ENCODE measurements at places on chromosomes 12 and 14. TPM values are rescaled to one million over a fixed set of nuclear protein-coding genes. Genes with fewer than 3 reads are reported as not detected.

APOF gene
- total RNA-seq = not detected

DNA sequence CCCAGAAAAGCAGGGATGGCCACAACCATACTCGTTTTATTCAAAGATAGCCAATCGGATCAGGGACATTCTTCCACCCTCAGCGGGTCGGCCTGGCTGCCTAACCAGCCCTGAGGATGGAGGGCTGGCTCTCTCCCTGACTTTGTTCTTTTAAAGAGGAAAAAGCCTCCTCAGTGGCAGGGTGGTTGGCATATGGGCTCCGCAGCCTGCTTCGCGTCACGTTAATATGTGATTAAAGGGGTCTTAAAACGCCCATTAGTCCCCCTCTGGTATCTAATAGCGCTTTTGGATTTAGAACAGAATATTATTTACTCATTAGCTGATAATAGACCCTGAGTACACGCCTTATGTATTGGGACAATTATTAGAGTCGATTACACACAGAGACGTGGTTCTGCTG lies 199.4 kb downstream of the PHETA1 start:
- no peaks in the 10 kb centered on the region for H3K36me3 ChIP-seq
- DNase-seq = no peak
- no peaks in the 10 kb centered on the region for H3K4me1 ChIP-seq
- H3K27ac ChIP-seq = no peak overlapping the region
- H3K4me3 ChIP-seq = no peak overlapping the region

- H3K4me1 ChIP-seq = no peaks in the 10 kb centered on the region
- no peak overlapping the region for H3K4me3 ChIP-seq
- peak overlapping the region; percentile 84 for H3K27ac ChIP-seq
- H3K27me3 ChIP-seq = no peaks in the 10 kb centered on the region
- H3K36me3 ChIP-seq = no peaks in the 10 kb centered on the region
- DNase-seq = peak; percentile 65
These were observed 72.5 kb downstream of the TSPAN9 start for GRCh38 chr12:3149515-3150307.

DNA sequence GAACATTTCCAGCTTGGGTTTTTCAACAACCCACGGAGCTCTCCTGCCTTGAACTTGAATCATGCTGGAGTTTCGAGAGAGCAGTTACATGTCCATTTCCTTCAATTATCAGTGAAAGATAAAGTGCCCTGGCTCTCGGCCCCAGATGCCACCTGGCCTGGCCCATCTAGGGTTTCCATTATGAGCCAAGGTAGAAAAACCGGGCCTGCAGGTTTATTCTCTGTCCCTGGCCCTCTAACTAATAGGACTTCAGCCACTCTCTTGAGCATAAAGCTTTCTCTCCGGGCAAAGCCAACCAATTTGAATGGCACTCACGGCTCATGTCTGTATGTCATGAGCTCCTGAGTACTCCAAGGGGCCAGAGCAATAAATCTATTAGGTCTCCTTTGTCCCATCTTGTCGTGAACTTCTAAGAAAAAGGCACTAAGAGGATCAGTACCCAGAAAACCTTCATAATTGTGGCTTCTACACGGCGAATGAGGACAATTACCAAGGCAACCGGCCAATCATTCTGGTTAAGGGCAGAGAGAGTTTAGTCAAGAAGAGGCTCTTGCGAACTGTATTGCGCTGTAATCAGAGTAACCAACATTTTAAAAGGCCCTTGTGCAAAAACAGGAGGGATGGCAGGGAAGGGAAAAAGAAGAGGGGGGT lies 392.3 kb downstream of the MED13L start:
- no peaks in the 10 kb centered on the region for H3K4me1 ChIP-seq
- H3K27ac ChIP-seq = no peak overlapping the region
- H3K4me3 ChIP-seq = no peak overlapping the region
- H3K36me3 ChIP-seq = no peaks in the 10 kb centered on the region

DNA sequence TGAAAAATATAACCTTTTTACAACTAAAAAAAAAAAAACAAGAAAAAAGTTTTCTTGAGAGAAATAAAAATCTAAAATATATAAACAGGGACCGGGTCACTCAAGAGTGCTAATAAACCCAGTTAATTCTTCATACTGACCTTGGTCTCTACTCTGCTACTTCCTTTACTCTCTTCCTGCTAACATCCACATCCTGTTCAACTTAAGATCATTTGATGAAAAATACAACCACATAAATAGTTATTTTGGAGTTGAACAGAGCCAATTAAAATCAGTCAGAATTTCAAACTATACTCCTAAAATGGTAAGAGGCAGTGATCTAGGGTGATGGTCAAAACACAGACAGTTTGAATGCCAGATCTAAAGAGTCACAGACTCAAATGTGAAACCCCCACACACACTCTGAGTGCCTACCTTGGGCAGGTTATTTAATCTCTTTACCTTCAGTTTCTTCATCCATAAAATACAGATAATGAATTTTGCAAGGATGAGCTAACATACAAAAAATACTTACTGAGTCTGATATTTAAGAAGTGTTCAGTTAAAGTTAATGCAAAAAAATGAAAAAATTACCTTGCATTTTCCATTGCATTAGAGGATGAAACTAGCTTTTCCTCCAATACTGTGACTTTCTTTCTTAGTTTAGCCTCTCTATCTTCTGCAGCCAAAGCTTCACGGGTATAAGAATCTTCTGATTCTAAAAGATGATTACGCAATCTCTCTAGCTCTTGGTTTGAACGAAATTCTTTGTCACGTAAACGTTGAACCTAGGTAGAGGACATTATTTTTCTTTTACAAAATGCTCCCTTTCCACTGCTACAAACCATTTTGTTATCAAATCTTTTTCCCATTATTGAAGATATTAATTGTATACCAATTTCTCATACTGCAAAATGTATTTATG lies 40.9 kb downstream of the TRIP11 start:
- no peak for DNase-seq
- H3K27ac ChIP-seq = no peak overlapping the region
- H3K4me3 ChIP-seq = no peak overlapping the region
- no peaks in the 10 kb centered on the region for H3K36me3 ChIP-seq

DNA sequence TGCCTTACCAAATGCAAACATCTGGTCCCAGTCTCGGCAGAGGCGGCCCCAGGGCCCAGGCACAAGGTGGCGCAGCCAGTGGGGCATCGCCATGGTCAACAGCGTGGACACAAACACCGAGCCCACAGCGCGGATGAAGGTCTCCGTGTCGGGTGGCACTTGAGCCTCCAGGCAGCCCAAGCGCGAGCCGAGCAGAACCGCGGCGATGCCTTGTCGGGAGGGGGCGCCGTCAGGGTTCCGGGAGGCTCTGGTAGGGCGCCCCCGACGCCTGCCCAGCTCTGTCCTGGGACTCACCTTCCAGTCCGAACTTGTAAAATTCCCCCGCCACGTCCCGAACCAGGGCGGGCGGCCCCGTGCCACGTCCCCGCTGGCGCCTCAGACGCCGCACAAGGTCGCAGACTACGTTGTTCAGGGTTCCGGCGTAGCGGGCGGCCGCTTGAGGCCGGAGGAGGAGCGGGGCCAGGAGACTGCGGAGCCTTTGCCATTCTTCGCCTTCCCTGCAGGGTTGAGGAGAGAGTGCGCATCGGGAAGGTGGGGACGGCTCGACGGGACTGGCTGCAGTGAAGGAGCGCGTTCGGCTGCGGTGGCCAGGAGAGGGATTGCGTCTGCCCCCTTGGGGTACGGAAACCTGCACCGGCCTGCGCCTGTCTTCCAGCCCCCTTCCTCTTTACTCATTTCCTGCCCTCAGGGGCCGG lies 1.7 kb downstream of the CYP27B1 start:
- no peaks in the 10 kb centered on the region for H3K27me3 ChIP-seq
- no peak overlapping the region for H3K4me3 ChIP-seq
- DNase-seq = peak; percentile 70
- H3K4me1 ChIP-seq = no peaks in the 10 kb centered on the region
- H3K27ac ChIP-seq = no peak overlapping the region

DNA sequence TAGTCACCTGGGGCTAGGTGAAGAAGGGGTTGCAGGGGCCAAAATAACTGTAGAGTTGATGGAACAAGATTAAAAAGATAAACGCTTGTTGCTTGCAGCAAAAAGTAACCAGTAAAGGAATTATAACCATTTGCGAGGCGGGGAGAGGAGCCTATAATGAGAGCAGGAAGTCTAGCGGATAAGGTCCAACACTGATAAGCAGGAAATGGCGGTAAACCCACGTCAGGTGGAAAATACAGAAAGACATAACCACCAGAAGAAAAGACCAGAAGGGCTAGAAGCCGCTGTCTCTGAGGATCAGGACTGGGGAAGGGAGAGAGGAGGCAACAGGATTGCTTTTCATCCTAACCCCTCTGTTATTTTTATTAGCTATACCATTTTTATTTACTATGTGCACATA lies 303.3 kb downstream of the DPF3 start:
- H3K27ac ChIP-seq = no peak overlapping the region
- no peaks in the 10 kb centered on the region for H3K4me1 ChIP-seq
- no peak for DNase-seq

DNA sequence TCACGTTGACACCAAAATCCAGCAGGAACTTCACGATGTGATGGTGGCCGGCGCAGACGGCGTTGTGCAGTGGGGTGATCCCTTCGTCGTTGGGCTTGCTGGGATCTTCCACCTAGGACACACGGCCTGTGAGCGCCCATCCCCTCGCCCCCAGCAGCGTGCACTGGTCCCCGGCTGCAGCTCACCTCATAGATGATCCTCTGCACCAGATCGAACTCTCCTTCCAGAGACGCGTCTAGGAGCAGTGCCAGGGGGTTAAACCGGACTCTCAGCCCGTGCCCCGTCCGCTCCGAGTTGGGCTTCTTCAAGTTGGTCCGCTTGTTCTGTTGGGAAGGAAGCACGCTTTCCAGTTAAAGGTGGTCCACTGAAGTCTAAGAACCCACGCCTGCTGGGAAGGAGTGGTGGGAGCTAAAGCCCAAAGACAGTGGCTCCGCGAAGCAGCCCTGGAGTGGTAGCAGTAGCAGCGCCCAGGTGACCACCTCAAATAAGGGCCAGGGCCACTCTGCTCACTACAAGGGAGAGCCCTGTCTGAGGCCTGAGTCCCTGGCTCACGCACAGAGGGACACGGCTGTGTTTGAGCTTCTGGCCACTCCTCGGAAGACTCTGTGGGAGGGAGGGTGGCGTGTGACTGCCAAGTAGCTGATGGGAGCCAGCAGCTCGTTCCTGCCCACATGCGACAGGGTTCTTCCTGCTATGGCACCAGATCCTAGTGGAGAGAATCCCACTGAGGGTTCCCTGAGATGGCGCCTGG lies 23.3 kb downstream of the ZFYVE21 start:
- no peaks in the 10 kb centered on the region for H3K27me3 ChIP-seq
- no peaks in the 10 kb centered on the region for H3K36me3 ChIP-seq
- no peak overlapping the region for H3K4me3 ChIP-seq
- H3K4me1 ChIP-seq = no peaks in the 10 kb centered on the region
- no peak overlapping the region for H3K27ac ChIP-seq
- DNase-seq = peak; percentile 70

GRCh38 chr14:101289230-101289690 lies 272.0 kb upstream of the DIO3 start:
- H3K4me3 ChIP-seq = no peak overlapping the region
- H3K27me3 ChIP-seq = no peaks in the 10 kb centered on the region
- no peak overlapping the region for H3K27ac ChIP-seq
- no peak for DNase-seq
- no peaks in the 10 kb centered on the region for H3K4me1 ChIP-seq

GRCh38 chr12:67697443-67697842 lies 48.9 kb downstream of the DYRK2 start:
- DNase-seq = no peak
- H3K27me3 ChIP-seq = no peaks in the 10 kb centered on the region
- no peak overlapping the region for H3K27ac ChIP-seq
- H3K4me1 ChIP-seq = no peaks in the 10 kb centered on the region
- no peak overlapping the region for H3K4me3 ChIP-seq
- H3K36me3 ChIP-seq = no peaks in the 10 kb centered on the region

DNA sequence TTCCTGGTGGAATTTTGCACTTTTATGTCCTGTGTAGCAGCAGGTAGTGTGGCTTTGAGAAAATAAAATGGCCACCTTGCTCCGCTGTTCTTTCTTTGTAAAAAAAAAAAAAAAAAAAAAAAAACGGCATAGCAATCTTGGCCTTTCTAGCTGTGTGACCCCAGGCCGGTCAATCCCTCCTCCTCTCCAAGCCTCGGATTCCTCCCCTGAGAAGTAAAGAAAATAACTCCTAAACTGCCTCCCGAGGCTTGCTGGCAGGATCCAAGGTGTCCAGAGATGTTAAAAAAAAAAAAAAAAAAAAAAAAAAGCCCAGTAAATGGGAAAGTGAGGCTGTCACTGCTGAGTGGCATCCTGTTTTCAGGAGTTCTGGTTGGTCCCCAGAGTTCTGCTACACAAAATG lies 23.9 kb upstream of the MAP1LC3B2 start:
- no peak overlapping the region for H3K4me3 ChIP-seq
- H3K36me3 ChIP-seq = no peaks in the 10 kb centered on the region
- H3K4me1 ChIP-seq = peaks cover 1% of the 10 kb centered on the region
- H3K27ac ChIP-seq = no peak overlapping the region
- no peak for DNase-seq
- no peaks in the 10 kb centered on the region for H3K27me3 ChIP-seq
